ENCODE measurements at places on chromosomes 6 and 20.
A peak's percentile ranks its signal among the peaks of the same experiment; 100 is the strongest.

GRCh38 chr20:32945710-32946221 lies 58.5 kb downstream of the SUN5 start:
- peak; percentile 7 for DNase-seq

DNA sequence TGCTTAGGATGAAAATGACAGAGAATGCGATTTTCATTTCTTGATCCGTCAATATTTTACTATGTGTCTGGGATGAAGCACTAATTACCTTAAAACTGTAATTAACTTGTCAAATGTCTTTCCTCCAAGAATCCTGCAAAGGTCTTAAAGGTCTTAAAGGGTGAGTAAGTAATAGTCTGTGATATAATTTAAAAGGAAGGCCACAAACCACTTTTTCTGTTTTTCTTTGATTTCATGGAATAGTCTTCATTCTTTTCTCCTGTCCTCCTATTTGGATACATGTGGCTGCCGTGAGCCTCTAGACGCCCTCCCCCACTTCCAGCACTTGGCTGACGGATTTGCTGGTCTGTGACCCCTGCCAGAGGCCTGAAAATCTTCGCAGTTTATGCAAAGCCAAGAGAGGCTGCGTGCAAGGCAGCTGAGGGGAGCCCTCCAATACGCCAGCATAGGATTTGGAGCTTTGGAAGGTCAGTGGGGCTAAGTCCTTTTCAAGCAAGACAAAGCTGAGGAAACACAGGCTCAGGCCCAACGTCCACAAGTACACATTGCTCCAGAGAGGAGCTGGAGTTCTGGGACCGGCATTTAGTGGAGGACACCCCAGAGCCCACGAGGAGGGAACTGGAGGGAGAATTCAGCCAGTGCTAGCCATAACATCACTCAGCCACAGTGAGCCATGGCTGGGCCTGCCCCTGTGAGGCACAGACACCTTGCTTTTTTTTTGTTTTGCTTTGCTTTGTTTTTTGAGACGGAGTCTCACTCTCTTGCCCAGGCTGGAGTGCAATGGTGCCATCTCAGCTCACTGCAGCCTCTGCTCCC lies 382.6 kb downstream of the SMOC2 start:
- no peak for DNase-seq

- no peak for DNase-seq
These were observed 30.2 kb upstream of the FOXP4 start for GRCh38 chr6:41515995-41516394.

- no peak for DNase-seq
These were observed 12.7 kb downstream of the STK35 start for GRCh38 chr20:2114127-2114959.

- DNase-seq = no peak
These were observed 387.2 kb downstream of the TBC1D32 start for GRCh38 chr6:120947111-120947510.

DNA sequence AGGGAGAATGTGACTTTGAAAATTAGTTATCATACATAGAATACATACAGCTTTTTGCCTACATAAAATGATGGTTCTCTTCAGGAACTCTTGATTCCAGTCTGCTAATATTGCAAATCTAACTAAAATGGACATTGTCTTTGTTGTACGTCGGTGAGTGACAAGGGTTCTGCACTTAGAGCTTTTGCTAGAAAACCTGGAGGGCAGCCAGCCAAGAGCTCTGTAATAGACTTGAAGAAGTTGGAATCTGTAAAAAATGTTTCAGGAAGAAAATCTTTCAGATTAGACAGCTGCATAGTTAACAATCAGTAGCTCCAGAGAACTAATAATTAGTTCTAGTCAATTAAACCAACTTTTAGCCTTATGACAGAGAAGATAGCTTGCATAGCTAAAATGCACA lies 138.3 kb downstream of the FLRT3 start:
- DNase-seq = no peak

DNA sequence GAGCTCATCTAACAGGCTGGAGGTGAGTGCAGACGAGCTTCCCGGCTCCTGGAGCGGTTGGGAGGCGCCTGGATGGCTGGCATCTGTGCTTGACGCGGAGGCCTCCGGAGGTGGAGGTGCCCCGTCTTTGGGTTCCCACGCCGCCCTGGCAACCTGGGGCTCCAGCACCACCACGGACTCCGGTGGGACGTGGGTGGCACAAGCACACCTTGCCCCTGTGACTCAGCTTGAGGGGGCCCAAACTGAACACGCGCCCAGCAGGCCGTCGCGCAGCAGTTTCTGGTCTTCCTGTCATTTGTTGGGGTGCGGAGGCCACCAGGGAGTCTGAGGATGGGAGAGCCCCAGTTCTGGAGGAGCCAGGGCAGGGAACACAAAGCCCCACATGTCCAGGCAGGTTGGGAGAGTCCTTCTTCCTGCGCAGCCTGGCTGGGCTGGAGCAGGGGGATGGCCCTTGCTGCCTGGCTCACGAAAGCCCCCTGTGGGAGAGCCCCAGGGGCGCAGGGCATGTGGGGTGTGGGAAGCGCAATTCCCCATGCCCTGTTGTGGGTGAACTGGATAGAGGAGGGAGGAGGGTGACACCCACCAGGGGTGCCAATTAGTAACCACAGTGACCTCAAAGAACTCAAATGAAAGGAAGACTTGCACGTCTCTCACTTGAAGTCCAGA lies 1378.6 kb upstream of the DEFB115 start:
- DNase-seq = no peak

DNA sequence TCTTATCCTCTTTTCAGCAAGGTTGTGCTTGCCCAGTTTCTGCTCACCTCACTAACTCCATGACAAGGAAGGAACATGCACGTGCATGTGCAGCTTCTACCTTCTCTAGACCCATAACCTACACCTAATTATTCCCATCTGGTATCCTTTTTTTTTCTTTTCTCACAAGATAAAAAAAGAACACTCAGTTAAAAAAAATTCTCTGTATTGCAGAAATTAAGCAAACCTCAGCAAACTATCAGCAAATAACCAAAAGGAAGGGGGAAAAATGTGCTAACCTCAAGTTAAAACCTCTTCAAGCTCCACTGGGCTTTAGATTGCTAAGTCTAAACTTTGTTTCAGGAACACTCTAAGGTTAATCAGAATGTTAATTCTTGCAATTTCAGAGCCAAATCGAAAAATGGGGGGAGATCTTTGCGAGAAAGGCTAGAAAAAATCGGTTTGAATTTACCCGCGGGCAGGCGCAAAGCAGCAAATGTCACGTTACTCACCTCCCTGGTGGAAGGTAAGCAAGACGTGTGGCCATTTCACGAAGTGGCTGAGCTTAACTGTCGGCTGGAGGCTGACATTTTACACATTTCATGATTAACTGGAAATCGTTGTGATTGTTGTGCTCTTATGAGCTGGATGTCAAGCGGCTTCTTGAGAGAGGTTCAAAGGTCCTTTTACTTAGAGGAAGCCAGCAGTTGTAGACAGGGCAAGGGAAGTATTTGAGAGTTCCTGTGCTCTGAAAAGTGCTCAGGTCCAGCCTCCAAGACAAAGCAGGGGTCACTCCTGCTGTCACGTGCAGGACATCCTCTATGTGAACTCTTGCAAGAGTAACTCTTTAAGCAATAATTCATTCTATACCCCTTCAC lies 19.1 kb downstream of the TFAP2B start:
- DNase-seq = no peak

DNA sequence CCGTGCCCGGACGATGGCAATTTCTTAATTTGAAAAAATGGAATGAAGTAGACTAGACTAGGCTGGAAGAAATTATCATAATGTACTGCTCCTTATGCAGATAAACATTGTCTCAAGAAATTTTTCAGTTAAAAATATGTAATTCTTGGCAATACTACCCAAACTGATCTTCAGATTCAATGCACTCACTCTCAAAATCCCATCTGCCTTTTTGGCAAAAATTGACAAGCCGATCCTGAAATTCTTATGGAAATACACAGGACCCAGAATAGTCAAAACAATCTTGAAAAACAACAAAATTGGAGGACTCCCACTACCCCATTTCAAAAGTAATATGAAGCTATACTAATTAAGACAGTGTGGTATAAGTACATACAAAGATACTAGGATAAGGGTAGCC lies 19.0 kb downstream of the SLC23A2 start:
- no peak for DNase-seq

- no peak for DNase-seq
These were observed 2.7 kb downstream of the VEGFA start for GRCh38 chr6:43772681-43773049.

- DNase-seq = no peak
These were observed 177.6 kb downstream of the UST start for GRCh38 chr6:148924226-148925012.

DNA sequence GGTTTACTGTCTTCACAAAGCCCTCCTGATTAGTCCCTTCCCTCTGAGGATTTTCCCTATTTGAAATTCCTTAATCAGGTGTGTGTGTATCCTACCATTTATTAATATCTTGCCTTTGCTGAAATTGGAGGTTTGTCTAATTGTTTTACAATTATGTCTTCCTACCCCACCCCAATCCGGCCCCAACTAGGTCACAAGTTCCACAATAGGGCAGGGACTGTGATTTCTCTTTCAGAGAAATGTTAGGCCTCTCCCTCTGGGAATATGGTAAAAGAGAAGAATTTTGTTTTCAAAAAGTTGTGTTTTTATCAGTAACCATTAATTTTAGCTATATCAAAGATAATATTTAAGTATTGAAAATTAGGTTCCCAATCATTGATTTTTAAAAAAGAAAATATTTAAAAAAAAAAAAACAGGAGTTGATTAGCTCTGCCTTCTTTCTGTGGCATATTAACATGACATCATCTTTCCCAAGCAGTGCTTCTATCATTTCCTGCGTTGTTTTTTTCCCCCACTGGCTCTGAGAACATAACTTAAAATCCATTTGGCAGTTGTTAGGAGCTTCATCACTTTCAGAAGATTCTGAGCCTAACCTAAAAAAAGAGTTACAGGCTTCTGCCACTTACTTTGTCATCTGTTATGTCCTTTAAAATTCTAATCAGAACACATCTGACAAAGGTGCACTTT lies 36.1 kb downstream of the BLOC1S5 start:
- DNase-seq = no peak

DNA sequence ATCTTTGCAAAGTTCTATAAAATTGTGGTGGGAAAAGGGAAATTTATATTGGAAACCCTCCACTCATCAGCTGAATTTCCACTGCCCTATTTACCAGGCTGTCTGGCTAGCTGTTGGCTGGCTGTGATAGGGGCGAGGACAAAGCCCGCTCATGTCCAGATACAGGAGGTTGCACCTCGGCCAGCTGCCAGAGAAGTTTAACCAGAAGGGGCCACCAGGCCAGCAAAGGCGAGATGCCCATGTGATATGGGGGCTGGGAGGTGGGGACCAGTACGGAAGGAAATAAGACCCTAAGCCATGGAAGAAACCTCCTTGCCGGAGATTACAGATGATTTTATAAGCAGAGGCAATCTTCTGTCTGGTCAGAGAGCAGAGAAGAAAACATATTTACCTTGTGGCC lies 143.8 kb downstream of the FNDC1 start:
- no peak for DNase-seq

Data from stimulated activated naive CD4-positive, alpha-beta T cell treated with Interleukin-2 at 50 U/mL for 16 hours (primary cell).